ENCODE measurements at places on chromosomes 2 and 18. TPM values are rescaled to one million over a fixed set of nuclear protein-coding genes. Genes with fewer than 3 reads are reported as not detected.

GRCh38 chr2:156321243-156321904 is 11.1 kb downstream of the NR4A2 start:
- ATAC-seq = peak; percentile 43

The ACMSD gene
- total RNA-seq = 0.49 TPM

The RASGRP3 gene
- 1.8 TPM for total RNA-seq

The CACNB4 gene
- 22.6 TPM for total RNA-seq

GRCh38 chr2:154032220-154032619 is 160.5 kb downstream of the GALNT13 start:
- ATAC-seq = no peak

GRCh38 chr2:205852457-205852856 is 170.2 kb downstream of the NRP2 start:
- ATAC-seq = no peak

The NTSR2 gene
- not detected for total RNA-seq

The TLX2 gene
- total RNA-seq = not detected

GRCh38 chr2:215917953-215918620 is 95.3 kb downstream of the MREG start:
- ATAC-seq = no peak

GRCh38 chr2:69225933-69226332 is 161.1 kb downstream of the GFPT1 start:
- ATAC-seq = no peak

DNA sequence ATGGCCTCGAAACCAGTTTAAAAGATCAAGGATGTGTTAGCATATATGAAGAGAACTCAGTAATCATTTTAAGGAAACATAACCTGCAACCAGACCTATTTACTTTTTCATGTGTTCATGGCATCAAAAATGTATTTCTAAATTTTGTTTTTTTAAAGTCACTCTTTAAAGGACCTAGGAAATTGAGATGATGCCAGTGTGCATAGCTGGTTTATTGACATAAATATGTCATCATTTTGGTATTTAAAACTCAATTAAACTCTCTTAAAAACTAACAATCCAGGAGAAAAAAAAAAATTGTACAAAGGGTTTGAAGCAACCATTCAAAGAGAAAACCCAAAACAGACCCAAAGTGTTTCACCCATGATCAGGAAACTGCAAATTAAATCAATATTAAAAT is 198.9 kb upstream of the RND3 start:
- ATAC-seq = no peak

DNA sequence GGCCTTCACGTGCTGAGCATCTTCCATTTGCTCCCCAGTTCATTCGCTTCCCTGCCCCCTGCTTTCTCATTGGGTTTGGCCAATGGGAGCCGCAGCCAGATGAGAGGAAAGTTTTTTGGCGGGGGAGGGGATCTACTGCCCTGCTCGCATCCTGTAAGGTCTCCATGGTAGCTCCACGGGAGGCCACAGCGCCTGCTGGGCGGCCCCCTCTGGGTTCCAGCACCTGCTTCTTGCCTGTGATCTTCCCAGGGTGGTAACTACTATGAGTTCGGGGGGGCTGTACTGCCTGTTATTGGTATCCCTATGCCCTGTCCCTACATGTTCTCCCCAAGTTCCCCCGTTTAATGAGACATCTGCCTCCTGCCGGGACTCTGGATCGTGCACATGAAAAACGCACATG is 57.2 kb downstream of the INPP5D start:
- no peak for ATAC-seq

- ATAC-seq = no peak
Observed at GRCh38 chr2:72098935-72099334, 48.7 kb downstream of the CYP26B1 start.

DNA sequence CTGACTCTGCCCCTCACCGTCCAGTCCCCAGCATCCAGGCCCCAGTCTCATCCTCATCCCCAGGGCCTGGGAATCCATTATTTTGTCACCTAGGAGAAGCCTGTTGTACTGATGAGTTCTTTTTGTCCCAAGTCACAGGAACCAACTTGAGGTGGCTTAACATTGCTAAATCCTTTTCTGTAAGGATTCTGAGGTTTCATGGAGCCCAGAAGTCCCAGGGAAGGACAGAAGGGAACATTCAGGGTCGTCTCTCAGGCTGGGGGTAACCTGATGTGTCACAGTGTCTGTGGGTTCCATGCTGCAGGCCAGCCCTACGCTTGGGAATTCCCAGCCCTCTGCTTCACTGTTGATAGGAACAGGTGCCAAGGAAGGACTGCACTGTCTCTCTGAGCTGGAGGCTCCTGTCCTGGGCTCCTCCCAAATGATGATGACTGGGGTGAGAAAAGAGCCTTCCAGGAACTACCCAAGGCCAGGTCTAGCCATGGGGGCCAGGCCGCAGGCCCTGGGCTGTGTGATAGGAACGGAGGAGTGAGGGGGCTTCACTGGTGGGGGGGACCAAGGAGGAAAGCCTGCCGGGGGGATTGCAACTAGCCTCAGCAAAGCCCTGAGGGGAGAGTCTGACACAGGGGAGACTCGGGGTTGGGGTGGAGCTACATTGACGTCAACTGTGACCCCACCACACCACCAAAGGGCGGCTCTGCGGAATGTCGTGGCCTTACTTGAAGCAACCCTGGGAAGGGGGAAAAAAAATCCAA is 145.7 kb downstream of the SMAD7 start:
- no peak for ATAC-seq

GRCh38 chr2:108616751-108617161 is 82.5 kb downstream of the LIMS1 start:
- ATAC-seq = no peak

DNA sequence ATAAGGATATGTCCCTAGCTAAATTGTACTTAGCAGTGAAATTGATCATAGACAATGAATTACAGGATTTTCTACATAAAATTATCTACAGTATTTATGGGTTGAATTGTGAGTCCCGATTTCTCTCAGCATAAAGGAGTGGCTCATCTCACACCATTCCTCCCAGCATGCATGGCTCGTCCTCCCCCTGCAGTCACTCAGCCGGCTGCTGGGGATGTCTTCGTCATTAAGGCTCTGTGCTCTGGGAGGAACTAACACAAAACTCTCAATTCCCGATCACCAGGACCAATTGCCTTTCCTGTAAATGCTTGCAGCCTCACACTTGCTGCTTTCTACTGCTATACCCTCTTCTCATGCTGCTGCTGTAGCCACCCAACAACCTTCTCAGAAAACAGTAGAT is 75.9 kb downstream of the TXNL1 start:
- no peak for ATAC-seq

The REG1B gene
- not detected for total RNA-seq

The ITM2C gene
- total RNA-seq = 442 TPM

The ASB3 gene
- 36.9 TPM for total RNA-seq

- no peak for ATAC-seq
Observed at GRCh38 chr18:59150236-59150635, 10.6 kb downstream of the SEC11C start.

The RIOK3 gene
- total RNA-seq = 36.2 TPM

The FOXD4L1 gene
- total RNA-seq = 0.29 TPM

The C2orf80 gene
- 1.6 TPM for total RNA-seq

DNA sequence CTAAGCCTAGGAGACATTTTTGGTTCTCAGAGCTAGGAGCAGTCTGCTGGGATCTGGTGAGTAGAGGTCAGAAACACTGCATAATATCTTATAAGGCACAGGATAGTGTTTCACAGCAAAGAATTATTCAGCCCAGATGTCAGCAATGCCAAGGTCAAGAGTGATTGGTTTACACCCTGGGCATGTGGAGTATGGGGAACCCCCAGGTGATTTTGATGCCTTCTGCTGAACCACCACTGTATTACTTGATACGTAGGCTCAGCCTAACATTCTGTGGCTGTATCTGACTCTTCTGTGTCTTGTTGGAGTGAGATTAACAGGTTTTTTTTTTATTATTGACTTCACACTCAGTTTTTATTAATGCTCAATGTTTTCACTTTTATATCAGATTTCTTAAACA is 6.0 kb downstream of the DDX18 start:
- no peak for ATAC-seq

- ATAC-seq = no peak
Observed at GRCh38 chr18:22355598-22355997, 62.1 kb downstream of the CTAGE1 start.

The HADHB gene
- total RNA-seq = 38.1 TPM

DNA sequence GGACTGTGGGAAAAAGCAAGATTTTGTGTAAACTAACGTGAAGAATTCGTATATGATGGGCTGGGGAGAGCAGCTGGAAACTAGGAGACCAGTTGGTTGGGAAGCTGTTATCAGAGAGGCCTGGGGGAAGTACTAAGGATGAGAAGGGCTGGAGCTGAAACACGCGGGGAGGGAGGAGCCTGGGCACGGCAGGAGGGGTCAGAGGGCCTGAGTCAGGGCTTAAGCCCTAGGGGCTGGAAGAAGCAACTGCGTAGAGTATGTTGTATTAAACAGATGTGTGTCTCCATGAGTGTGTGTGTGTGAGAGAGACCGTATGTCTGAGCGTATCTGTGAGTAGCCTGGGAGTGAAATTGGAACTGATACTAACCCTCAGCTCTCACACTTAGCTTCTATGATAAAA is 8.4 kb downstream of the POMC start:
- no peak for ATAC-seq

DNA sequence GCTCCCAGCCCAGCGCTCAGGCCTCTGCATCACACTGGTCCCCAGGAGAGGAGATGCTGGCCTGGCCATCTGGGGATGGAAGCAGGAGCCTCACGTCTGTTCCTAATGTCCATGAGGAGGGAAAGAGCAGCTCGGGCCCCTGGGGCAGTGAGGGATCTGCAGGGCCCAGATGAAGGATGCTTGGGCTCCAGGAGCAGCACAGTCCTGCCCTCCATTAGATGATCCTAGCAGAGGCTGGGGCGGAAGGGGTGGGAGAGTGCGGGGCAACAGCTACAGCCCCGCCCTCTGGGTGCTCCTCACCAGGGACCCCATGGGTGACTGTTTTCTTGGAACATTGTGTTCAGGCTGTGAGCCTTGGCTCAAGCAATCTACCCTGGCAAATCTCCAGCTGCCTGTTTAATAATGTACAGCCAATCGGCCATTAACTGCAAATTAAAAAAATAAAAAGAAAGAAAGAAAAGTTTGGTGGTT is 49.7 kb downstream of the TNS1 start:
- no peak for ATAC-seq

All from motor neuron (in vitro differentiated cells).